ENCODE measurements at places on chromosomes 1 and 21.

DNA sequence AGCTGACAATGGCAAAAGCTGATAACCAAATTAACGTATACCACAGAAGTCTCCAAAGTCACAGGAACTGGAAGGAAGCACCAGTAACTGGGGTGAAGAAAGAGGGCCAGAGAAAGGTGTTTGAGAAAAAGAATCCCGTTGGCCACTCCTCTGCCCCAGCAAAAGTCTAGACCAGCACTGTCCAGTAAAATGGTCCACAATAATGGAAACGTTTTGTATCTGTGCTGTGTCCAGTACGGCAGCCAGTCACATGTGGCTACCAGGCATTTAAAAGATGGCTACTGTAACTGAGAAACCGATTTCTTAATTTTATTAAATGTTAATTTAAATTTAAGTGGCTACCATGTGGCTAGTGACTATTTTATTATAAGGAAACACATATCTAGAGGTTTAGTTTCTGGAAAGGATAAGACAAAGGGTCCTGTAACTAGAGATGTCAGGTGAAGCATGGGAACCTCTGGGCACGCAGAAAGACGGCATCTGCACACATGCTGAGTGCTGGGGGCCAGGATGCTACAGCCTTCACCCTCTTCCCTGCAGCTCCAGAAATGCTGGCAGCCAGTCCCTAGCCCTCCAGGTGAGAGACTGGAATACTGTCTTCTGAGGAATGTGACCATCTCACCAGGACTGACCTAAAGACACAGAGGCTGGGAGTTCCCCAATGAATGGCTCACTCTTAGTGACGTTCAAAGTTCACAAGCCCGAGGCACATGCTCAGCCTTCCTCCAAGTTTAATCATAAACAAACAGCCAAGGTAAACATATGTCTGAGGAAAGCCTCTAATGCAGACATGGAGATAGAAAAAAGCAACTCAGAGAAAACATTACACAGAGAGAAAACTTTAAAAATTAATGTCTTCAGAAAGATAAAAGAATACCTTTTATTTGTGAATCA is 50.7 kb downstream of the JAK1 start:
- peak; percentile 73 for DNase-seq

DNA sequence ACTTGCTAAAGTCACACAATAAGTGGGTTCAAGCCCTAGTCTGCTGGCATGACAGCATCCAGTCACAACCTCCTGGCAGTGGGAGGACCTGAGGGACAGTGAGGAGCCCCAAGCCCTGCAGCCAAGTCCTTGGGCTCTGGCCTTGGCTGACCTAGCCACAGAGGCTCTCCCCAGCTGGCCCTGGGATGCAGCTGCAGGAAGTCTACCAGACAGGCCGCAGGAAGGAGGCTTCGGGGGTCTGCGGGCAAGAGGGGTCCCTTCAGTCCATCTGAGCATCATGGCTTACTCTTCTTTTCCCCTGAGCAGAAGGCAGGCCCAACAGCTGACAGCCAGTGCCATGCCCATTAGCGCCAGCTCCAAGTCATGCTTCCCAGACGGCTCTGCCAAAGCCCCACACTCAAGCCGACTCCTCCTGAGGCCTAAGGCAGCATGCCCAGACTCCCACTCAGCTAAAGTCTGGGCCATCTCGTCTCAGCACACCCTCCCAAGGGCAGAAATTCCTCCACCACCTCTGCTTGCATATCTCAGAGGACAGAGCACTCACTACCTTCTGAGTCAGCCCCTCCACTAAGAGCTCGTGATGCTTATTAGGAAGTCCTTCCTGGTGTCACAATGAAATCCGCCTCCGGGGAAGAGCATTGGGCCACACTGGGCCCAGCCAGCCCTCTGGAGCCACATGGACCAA is 20.1 kb downstream of the SLC1A7 start:
- peak; percentile 56 for DNase-seq

DNA sequence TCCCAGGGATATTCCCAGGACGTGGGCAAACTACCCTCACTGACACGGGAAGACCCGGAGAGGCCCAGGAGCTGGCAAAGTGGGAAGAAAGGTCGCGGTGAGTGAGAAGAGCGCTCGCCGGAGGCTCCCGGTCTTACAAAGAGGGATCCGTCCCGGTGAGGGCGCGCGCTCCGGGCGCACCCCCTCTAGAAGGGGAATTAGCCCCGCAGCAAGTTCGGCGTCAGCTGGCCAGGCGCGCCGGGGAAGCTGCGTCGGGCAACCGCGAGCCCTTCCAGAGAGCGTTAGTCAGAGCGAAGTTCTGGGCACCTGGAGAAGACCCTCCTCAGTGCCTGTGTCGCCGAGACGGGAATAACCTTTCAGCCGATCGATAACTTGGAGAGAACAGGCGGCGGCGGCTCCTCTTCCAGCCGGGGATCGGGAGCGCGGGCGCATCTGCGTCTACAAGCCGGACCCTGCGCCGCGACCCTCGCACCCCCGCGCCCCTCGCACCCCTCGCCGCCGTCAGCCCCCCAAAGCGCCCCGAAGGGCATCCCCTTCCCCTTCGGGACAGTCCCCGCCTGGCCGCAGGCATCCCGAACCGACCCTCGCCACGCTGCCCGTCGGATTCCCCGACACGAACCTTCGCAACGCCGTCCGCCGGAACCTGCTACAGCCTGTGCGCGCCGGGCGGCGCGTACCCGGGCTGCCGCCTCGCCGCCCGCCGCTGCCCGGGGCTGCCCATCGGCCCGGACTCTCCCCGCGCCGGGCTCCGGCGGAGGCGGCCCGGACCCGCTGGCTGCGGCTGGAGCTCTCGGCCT is 485 bp downstream of the SIPA1L2 start:
- DNase-seq, result peak; percentile 71

DNA sequence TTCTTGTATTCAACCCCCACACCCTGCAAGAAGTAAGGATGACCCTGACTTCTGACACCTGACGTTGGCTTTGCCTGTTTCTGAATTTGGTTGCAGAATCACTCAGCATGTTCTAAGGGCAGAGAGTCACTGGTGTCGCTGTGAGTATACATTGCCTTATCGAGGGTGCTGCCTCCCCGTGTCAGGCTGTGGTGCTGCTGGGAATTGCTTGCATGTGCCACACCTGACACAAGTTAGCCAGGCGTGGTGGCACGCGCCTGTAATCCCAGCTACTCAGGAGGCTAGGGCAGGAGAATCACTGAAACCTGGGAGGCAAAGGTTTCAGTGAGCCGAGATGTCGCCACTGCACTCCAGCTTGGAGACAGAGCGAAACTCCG is 45.9 kb downstream of the WDR4 start:
- peak; percentile 32 for DNase-seq

GRCh38 chr1:197303463-197303862 is 35.4 kb downstream of the CRB1 start:
- no peak for DNase-seq

DNA sequence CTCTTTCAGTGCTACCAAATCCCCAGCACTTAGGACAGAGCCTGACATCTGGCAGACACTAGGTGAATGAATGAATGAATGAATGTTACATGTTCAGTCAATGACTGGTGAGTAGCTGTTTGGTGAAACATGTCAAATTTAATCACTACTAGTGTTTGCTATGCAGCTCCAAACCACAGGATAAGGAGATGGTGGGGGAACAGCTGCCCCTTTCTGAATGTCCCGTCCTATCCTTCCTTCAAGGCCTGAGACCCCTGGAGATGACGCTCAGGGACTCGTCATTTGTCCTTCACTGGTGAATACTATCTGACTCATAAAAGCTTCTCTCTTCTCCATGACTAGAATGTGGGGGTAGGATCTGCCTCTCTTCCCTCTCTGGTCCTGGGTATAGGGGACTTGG is 175.4 kb downstream of the HIVEP3 start:
- no peak for DNase-seq

- DNase-seq, result no peak
Measured at GRCh38 chr21:41772351-41773080, 5.7 kb upstream of the RIPK4 start.

- no peak for DNase-seq
Measured at GRCh38 chr1:53334312-53334711, 6.4 kb upstream of the LRP8 start.

GRCh38 chr1:53308506-53308905 is 19.4 kb downstream of the LRP8 start:
- peak; percentile 47 for DNase-seq

GRCh38 chr1:157798211-157798610 is 21.3 kb upstream of the FCRL2 start:
- DNase-seq, result no peak

DNA sequence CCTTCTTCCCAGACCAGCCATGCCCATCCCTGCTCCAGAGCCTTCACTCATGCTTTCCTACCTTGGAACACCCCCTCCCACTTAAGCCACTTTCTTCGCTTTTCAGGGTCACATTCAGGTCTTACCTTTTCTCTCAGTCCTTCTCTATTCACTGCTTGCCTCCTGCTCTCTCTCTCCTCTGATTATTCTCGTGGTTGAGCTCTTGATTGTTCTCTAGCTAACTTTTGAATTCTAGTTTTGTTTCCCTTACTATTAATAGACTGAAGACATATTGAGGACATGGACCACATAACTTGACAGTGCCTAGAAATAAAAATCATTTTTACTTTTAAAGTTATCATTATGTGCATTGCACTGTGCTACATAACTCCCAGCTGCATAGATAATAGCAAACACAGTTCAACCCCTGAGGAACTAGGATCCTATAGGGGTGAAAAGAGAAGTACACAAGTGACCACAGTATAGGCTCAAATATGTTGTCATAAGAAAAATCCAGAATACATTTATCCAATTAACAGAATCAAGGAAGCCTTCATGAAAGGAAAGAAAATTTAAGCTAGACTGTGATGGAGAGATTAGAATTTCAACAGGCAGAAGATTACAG is 21.5 kb downstream of the INSL5 start:
- DNase-seq, result no peak

- no peak for DNase-seq
Measured at GRCh38 chr1:201176940-201177339, 13.7 kb upstream of the IGFN1 start.

GRCh38 chr1:216824511-216824910 is 101.3 kb upstream of the ESRRG start:
- no peak for DNase-seq

DNA sequence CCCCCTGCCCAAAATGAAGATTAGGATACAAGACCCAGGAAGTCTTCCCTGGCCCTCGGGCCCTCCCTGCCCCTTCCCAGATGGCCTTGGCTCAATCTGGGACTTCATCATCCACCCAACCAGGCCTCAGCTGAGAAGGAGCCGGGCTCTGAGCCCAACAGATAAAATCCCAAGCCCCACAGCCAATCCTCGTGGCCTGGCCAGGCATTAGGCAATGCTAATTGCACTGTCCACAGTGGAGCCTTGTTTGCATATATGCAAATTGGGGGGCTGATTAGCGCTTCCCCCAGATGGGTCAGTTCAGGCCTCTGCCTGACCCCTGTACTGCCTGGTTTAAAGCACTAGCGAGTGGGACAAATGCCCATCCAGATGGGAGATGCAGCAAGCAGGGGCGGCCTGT is 34.9 kb downstream of the IGSF21 start:
- no peak for DNase-seq

DNA sequence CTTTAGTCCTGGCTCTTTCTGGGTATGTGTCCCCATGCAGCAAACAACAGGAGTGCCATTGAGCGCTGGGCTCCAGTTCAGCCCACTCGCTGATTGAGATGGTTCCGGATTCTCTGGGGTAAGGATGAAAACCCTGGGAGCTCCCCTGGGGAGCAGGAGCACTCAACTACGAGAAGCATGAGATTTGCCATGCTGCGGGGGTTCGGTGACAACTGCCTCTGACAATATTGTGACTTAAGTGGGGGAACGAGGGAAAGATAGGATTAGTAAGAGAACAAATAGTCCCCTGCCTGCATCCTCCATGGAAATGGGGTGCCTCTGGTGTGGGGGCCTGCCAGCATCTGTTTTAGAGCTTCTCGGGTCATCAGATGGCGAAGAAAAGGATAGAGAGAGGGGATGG is 123.6 kb upstream of the IPO9 start:
- DNase-seq, result no peak

- peak; percentile 24 for DNase-seq
Measured at GRCh38 chr1:15618077-15618654, 908 bp downstream of the DDI2 start.

DNA sequence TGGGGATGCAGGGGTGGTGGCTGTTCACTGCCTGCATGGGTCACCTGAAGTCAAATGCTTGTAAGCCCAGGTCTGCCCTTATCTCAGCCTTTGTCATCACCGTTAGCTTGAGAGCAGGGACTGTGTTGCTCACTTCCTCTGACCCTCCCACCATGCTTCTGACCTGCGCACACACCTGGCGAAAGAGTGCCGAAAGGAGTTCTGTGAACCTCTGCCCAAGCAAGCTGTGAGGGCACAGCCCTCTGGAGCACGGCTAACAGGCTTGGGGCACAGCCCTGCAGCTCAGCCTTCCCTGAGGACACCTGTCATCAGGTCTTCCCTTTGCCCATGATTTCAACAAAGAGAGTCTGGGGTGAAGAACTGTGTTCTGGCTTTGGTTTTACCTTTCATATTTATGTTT is 93.8 kb downstream of the SUSD4 start:
- no peak for DNase-seq

GRCh38 chr1:83583351-83584014 is 415.4 kb downstream of the TTLL7 start:
- no peak for DNase-seq

DNA sequence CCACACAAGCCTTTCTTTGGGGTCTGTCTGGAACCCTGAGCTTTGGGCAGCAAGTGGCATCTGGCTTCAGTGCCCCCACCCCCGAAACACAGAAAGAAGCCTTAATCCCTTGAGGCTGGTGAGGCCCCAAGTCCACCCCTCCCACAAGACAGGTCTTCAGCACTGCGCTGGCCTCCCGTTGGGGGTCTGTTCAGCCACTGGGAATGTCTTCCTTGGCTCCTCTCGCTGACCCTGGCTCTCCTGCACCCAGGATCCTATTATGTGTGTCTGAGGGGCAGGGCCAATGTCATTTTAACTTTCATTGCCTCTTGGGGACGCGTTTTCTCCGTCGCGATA is 26.9 kb downstream of the ATP8B2 start:
- DNase-seq, result no peak

- DNase-seq, result no peak
Measured at GRCh38 chr1:204435381-204435831, 23.8 kb upstream of the PPP1R15B start.

GRCh38 chr1:158931055-158931737 is at the start of gene PYHIN1:
PYHIN1 (plus strand) TSS chr1:158931552; CDS start chr1:158936911, 5,359 bp downstream.
- DNase-seq, result no peak

- no peak for DNase-seq
Measured at GRCh38 chr1:66947267-66947666, 22.5 kb downstream of the MIER1 start.

- DNase-seq, result no peak
Measured at GRCh38 chr1:207314816-207315215, 6.7 kb upstream of the CD55 start.

Data from astrocyte of the hippocampus (primary cell).